NCI-H2171 treated with DMSO at 0.1 percent for 48 hours (cell line): ENCODE measurements at places on chromosomes 7 and 10.

- no peak for DNase-seq
These were observed 92.4 kb downstream of the HYCC1 start for GRCh38 chr7:22921386-22922086.

GRCh38 chr7:129188372-129188891 lies at the start of gene SMO:
Gene SMO, plus strand, starts transcription at chr7:129188633. Its CDS starts 519 bp downstream, at chr7:129189152.
- DNase-seq = peak; percentile 34

DNA sequence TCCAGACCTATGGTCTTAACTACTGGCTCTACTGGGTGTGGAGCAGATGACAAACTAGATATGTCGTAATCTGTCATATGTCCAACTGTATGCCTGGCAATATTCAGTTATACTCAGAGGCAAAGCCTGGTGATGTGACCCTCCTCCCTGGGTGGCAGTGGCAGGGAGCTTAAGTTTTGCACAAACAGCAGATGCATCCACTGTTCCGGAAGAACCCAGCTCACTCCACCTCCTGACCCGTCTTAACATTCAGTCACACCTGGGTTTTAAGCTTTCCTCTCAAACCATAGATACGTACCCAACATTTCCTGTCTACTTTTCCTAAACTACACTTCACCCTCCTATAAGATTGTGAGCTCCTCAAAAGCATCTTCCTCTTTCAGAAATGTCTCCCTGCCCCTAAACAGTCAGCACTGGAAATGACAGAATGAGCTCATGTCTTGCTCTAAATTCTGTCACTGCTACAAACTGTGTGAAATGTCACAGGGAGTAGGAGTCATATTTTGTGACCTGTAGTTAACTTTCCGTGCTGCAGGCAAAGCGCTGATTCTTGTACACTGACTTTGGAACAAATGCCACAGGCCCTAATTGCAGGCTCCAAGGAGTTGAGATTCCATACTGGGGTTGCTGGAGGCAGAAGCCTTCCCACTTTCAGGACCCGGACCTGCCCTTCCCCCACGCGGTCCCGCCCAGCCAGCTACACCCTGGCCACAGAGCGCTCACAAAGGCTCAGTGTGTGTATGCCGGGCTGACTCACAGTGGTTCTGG lies 23.9 kb downstream of the SCD start:
- no peak for DNase-seq

- peak; percentile 18 for DNase-seq
These were observed 132.3 kb upstream of the ANK3 start for GRCh38 chr10:60521974-60522405.

- DNase-seq = no peak
These were observed 12.2 kb downstream of the PTPN12 start for GRCh38 chr7:77549106-77549870.

GRCh38 chr7:130112093-130112492 lies 41.8 kb downstream of the KLHDC10 start:
- DNase-seq = peak; percentile 10

DNA sequence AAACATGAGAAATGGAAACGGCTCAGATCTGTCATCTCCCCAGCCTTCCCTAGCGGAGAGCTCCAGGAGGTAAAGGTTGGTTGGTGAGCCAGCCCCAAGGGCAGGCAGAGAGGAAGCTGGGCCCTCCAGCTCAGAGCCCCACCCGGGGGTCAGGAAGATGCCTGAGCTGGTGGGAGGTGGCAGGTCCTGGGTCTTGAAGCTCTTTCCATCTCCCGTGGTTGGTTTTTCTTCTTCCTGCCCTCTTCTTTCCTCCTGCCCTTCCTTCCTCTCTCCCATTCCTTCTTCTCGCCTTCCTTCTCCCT lies 384.2 kb upstream of the FOXK1 start:
- DNase-seq = no peak

GRCh38 chr10:69292459-69292858 lies 14.2 kb downstream of the HK1 start:
- no peak for DNase-seq

- DNase-seq = no peak
These were observed 15.5 kb upstream of the WNT16 start for GRCh38 chr7:121313220-121313792.

GRCh38 chr10:6269953-6270867 lies 67.5 kb downstream of the PFKFB3 start:
- no peak for DNase-seq

DNA sequence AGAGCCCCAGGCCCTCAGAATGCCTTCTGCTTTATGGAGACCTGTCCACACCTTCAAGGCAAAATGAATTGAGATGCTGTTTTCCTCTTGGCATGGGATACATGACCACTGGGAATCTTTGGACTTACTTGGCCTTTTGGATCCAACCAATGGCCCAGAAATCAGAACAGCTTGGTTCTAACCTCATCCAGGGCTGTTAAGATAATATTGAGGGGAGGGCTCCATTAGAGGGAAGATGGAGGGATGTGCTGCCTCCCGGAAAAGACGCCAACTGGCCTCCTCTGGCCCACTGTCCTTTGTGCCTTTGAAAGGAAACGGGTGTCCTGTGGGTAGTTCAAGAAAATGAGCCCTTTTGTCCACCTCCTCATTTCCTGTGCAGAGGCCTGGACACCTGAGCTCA lies 530.9 kb downstream of the KCNMA1 start:
- no peak for DNase-seq

GRCh38 chr10:110813743-110814472 lies 57.8 kb upstream of the PDCD4 start:
- DNase-seq = no peak

DNA sequence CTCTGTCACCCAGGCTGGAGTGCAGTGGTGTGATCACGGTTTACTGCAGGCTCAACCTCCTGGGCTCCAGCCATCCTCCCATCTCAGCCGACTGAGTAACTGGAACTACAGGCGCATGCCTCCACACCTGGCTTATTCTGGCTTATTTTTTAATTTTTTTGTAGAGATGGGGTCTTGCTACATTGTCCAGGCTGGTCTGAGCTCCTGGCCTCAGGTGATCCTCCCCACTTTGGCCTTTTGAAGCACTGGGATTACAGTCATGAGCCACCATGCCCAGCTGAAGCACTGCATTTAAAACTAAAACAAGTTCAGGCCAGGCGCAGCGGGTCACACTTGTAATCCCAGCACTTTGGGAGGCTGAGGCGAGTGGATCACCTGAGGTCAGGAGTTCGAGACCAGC lies 8.0 kb downstream of the SH3PXD2A start:
- no peak for DNase-seq

- DNase-seq = no peak
These were observed 2.0 kb downstream of the RTKN2 start for GRCh38 chr10:62266611-62267010.

GRCh38 chr10:21297603-21298383 lies 227.7 kb downstream of the SKIDA1 start:
- no peak for DNase-seq

DNA sequence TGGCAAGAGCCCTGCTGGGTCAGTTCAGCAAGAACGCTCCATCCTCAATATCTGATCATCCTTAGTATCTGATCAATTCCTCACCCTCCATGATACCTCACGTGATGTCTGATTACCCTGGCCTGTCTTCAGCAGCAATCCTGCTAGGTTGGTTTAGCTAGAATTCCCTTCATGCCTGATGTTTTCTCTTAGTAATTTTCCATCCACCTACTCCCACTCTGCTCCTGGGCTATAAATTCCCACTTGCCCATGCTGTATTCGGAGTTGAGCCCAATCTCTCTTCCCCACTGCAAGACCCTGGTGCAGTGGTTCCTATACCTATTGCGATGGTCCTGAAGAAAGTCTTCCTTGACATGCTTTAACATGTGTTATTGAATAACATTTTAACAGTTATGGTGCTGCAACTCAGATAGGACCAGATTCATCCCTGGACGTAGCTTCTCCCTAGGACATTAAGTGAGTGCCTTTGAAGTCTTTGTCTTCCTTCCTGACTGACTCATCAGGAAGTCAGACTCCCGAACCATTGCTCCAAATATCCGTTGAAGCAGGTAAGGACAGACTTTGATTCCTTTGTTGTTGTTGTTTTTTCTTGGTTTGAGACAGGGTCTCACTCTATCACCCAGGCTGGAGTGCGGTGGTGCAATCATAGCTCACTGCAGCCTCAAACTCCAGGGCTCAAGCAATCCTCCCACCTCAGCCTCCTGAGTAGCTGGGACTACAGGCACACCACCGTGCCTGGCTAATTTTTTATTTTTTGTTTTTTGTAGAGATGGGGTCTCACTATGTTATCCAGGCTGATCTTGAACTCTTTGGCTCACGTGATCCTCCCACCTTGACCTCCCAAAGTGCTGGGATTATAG lies 29.4 kb upstream of the CLDN3 start:
- DNase-seq = no peak

DNA sequence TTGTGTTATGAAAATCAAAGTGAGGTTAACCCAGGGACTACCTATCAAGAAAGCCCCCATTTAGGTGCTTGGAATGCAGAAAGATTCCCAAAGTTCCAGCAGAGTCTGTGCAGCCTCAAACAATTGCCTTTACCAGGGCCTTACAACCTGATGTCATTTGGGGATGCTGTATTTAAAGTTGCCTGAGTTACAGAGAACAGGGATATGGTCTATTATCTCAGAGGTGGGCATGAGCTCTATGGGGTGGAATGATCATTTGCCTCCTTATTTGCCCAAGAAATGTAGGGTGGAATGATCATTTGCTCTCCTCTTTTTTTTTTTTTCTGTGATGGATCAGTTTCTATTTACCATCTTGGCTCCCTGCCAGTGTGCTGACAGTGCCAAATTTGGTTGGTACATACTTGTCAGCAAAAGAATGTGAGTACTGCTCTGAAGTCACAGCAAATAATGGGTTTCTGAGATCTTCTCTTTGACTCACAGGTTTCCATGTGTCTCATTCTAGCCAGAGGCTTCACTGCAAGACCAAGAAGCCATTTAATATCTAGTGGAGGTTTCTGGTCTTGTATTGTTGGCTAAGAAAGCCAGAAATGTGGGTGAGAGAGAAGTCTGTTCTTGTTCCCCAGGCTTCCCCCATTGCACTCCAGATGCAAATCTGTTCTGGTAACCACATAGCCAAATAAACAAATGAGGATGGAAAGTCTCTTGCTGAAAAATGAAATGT lies 45.5 kb upstream of the ZNRF2 start:
- DNase-seq = peak; percentile 85

DNA sequence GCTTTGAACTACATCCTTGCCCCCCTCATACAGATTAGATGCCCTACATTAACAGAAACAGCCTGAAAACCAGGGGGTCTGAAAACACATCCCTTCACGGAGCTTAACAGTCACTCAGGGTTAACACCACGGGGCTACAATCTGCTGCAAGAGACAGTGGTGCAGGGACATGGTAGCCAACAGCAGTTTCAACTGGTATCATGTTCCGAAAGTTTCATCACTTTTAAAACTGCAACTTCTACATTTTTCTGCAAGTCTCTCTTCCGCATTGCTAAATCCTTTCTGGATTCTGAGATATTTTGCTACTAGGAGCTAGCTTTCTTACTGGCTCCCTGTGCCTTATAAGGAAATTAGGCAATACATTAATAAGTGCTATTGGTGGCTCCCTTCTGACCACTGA lies 92.6 kb downstream of the JAZF1 start:
- no peak for DNase-seq

GRCh38 chr7:78212476-78213060 lies 414.0 kb downstream of the PHTF2 start:
- DNase-seq = no peak

- DNase-seq = no peak
These were observed 41.1 kb downstream of the ABRAXAS2 start for GRCh38 chr10:124842721-124843120.

DNA sequence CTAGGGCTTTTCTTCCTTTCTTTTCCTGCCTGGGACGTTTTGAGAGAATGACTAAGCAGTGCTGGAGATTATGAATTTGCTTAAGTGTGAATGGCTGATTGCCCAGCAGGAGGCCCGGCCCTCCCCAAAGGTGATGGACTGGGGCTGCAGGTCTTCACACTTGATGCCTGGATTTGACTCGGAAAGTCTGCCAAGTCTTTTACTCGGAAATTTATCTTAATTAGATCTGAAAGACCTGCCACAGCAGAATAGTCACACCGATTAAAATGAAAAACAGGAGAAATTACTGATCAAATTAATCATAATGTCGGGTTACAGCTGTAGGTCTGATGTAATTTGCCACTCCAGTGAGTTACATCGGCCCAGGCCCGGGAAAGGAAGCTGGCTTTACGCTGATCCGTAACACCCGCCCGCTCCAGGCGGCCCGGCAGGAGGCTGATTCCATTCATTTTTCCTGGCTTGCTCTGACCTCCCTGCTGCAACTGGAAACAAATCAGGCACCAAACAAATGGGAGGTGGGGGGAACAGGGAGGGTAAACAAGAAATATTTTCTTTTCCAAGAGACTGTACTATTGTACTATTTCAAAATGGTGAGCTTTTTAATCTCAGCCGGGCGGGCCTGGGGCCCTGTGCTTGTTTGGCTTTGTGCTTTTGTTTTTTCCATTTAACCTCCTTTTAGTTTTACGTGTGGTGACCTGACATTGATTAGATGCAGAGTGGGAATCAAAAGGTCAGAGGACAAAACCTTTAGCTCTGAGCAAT lies 212.4 kb upstream of the YAE1 start:
- peak; percentile 50 for DNase-seq

DNA sequence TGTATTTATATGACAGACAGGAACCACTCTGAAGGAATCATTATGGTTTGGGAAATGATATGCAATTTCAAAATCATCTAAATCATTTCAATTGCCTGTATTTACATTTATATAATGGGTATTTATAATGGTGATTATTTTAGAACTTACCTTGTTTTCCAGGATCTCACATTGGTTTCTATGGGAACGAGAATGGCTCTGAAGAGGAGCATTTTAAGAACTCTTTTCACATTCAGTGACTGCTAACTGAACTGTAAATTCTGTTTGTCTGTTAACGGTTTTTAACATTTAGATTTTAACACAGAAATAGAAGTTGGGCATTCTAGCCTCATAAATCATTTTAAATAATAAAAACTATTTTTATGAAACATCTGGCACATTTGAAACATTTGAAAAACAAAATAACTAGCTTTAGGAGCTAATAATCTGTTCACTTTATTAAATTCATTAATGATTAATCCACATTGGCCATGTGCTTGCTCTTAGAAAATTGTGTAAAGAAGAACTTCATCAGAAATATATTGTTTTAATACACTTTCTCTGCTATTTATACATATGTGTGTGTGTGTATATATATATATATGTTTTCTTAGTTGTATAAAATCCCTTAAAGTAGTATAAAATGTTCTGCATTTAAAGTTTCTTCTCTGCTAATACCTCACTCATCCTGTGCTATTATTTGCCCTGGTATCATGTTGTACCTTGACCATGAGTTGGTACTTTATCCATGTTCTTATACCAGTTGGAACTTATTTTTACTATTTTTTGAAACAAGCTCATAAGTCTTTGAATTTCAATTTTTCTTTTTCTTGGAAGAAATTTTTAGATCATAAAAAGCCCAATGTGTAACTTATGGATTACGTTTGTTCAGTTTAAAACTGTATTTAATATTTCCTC lies 8.7 kb upstream of the SEM1 start:
- DNase-seq = no peak

DNA sequence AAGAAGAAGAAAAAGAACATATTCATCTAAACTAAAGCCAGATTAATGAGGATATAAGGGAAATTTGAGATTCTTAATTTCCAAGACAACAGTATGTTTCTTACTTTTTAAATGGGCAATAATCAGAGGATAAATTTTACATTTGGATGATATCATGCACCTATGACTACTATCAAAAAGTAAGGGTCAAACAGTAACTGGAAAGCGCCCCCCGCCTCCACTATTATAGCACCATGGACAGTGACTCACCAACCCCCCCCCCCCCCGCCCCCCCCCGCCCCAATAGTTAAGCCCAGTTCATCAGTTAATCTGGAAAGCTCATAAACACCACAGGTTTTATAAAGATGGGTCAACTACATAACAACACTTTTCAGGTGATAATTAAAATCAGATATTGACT lies 194.3 kb upstream of the DGKB start:
- DNase-seq = no peak
